ENCODE measurements at places on chromosomes 12 and 14.
A peak's percentile ranks its signal among the peaks of the same experiment; 100 is the strongest.

GRCh38 chr12:31929027-31929526, 30.1 kb upstream of the RESF1 start:
- no peak for DNase-seq

- no peak for DNase-seq
These were observed 139.5 kb downstream of the DAD1 start for GRCh38 chr14:22449600-22449905.

DNA sequence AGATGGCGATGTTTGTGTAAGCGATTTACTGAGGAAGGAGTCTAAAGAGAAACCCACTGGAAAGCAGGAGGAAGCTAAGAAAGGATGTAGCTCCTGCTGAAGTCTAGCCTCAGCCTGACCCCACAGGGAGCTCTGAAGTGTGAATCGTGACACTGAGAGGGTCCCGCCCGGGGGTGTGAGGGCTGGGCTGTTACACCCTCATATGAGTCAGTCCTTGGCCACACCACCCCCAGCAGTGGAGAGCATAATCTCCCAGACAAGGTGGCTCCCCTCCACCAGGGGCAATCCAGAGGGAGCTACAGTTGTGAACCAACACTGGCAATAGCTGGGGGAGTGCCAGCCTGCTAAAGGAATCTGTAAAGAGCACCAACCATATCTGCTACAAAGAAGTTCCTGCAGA, 31.5 kb downstream of the SVOP start:
- no peak for DNase-seq

DNA sequence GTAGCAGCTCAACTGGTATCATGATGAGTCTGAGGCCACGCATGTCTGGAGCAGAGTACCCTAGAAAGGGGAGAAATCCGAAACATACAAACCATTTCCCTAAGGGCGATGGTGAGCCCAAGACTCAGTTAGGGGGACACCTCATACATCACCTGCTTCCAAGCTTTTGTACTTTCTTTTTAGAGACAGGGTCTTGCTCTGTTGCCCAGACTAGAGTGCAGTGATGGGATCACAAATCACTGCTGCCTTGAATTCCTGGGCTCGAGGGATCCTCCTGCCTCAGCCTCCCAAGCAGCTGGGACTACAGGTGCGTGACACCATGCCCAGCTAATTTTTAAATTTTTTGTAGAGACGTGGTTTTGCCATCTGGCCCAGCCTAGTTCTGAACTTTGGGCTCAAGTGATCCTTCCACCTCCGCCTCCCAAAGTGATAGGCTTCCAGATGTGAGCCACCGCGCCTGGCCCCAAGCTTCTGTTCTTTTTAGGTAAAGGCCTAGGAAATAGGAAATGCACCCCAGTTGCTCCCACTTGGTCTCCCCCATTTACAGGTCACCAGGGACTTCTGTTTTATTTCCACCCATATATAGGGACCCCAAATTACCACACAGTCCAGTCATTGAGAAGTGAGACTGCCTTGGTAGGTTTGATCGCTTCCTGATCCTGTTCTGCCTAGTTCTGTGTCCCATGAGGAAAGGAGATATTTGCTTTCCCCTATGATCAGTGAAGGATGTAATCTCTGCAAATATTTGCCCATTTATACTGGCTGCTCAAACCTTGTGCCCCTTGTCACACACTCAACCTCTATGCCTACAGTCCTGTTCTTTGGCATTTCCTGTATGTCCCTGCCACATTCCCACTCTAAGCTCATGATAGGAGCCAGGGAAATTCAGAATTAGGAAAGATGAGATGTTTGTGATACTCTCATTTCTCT, at the start of gene APOF:
Gene APOF (minus strand): TSS at position 728 of the 930 bp plus-strand sequence. CDS start 112 bp downstream, at position 616.
- no peak for DNase-seq

DNA sequence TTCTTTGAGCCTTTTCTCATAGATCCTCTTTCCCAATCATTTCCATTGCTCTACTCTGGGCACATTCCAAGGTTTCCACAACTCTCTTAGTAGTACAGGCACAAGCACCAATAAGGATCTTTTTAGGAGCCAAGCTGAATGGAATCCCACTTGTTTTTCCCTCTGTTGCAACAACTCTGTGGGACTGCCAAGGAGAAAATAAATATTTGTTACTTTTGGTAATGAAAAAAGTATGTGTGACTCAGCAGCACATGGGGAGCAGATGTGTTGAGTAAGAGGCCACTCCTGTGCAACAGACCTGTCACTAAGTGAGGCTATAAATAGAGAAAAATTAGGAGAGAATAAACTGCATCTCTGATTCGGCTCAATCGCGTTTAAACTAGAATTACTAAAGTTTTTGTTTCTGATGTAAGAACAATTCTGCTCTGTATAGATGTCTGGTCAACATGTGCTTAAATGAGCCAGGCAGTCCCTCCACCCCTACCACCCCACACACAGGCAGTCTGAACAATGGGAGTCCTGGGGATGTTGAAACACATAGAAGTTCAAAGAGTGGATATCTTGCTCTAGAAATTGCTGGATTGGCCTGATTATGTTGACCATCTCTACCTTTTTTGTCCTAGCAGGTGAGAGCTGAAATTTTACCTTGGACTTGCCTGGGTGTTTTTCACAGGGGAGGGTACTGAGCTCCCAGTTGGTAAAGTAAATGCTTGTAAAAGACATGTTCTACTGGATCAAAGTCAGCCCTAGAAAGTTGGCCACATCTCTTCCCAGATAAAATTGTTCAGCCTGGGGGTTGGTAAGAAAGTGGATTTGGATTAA, 244.3 kb upstream of the NOVA1 start:
- DNase-seq = peak; percentile 96

DNA sequence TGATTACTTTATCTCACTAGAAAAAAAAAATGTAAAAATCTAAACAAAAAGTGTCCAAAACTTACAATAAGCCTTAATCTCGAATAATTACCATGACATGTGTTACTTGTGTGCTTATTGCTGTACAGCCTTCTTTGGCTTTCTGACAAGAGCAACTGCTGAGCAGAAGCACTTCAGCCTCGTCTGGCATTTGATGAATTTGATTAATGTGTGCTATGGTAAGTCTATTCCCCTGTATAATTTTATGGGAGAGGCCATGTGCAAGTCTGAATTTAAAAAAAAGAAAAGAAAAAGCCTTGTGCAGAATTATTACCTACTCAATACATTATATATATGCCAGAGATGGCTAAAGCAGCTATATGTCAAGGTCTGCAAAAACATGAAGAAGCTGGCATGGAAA, 113.9 kb downstream of the AEBP2 start:
- no peak for DNase-seq

DNA sequence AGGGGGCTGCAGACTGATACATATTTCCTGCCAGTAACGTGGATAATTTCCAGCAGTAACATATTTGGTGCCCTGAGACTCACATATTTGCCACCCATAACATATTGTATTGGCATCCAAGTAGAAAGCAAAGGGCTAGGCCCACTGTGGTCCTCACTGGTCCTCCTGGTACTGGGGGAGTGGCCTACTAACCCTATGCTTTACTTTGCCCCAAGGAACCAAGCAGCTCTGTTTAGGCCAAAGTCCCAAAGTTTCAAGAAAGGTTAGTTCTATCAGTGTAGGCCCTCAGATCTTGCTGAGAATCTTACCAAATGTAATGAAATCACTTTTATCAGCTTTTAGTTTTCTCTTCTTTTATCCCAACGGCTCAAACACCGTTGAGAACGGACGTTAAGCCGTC, 35.4 kb upstream of the NAP1L1 start:
- no peak for DNase-seq

DNA sequence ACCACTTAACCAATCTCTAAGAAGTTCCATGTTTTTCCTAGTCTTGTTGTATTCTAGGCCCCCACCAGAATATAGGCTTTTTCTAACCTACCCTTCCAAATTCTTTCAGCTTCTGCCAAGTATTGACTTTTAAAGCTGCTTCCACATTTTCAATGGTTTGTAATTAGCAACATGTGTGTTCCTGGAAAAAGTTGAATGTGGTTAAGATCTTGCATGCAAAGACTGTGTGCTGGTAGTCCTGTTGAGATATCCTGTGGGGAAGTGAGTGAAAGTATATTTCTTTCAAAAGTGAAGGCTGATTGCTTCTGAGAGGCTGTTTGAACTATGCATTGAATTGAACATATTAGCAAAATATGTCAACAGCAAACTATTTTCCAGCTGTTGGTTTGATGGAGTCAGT, 646 bp upstream of the OR6C4 start:
- DNase-seq = no peak

- DNase-seq = no peak
These were observed 18.0 kb downstream of the FKBP11 start for GRCh38 chr12:48907245-48907644.

Data from fibroblast of skin of right biceps (primary cell).